ENCODE measurements at places on chromosomes 4 and X.

GRCh38 chr4:8391071-8391470, 49.5 kb downstream of the ACOX3 start:
- no peak for DNase-seq

- DNase-seq = no peak
Observed at GRCh38 chr4:176874721-176875445, 82.2 kb upstream of the VEGFC start.

DNA sequence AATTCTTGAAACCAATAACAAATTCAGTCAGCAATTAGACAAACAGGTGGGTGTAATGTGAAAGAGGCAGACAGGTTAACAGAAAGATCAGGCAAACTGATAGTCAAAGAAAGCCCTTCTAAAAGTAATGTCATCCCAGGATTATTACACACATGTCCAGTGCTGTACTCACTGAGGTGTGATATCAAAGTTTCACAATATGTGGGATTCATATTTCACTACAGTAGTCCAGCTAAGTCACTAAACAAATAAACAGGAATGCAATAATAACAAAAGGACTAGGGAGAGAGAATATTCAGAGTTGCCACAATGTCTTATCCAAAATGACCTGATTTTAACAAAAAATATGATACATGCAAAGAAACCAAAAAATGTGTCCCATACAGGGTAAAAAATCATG, 787.5 kb downstream of the FSTL5 start:
- no peak for DNase-seq

- DNase-seq = no peak
Observed at GRCh38 chr4:14810568-14810967, 191.7 kb upstream of the CPEB2 start.

DNA sequence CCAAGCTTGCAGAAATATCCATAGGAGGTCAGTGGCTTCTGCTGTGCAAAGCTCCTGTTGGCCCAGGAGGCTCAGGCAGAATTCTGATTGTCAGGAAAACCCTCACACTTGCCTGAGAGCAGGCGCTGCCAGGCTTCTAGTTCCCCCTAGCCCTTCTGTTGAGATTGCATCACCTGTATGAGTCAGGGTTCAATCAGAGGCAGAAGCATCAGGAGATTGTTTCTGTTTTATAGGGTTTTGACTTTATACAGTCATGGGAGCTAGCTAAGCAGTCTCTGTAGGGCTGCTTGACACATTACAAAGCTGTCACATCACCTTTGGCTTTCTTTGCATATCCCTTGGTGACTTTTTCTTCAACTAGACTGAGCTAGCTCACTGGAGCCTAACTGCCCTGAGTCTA, 27.8 kb downstream of the DIPK2B start:
- no peak for DNase-seq

DNA sequence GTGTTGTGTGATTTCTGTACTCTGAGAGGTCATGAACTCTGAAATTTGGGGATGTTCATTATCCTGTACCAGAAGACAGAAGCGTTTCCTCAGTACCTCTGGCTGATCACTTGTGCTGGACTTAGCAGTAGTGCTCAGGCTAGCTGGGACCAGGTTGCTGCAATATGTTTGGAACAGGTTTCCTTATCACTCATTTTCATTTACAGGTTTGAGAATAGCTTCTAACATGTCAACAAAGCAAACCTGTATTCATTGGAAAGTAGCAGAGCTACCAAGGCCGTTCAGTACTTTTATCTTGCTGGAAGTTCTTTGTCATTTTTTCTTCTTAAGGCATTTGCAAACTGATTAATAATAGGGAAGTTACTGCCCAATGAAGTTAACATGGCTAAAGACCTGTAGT, 242.9 kb upstream of the ANKRD50 start:
- DNase-seq = no peak
